ENCODE measurements at places on chromosomes 2 and 18.

- DNase-seq, result no peak
These were observed 7.6 kb upstream of the OTOS start for GRCh38 chr2:240147911-240148587.

DNA sequence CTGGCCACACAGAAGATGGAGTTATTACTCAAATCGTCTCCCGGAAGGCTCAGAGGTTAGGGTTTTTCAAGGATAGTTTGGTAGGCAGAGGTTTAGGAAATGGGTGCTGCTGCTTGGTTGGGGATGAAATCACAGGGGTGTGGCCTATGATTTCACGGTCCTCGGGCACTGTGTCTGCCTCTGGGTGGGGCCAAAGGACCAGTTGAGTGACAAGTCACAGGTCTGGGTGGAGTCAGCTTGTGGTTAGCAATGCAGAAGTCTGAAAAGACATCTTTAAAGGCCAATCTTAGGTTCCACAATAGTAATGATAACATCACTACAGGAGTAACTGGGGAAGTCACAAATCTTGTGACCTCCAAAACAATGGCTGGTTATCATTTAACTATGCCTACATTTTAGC is 387.8 kb downstream of the ZNF521 start:
- DNase-seq, result no peak

- DNase-seq, result no peak
These were observed 26.6 kb downstream of the LPIN2 start for GRCh38 chr18:2986150-2986865.

DNA sequence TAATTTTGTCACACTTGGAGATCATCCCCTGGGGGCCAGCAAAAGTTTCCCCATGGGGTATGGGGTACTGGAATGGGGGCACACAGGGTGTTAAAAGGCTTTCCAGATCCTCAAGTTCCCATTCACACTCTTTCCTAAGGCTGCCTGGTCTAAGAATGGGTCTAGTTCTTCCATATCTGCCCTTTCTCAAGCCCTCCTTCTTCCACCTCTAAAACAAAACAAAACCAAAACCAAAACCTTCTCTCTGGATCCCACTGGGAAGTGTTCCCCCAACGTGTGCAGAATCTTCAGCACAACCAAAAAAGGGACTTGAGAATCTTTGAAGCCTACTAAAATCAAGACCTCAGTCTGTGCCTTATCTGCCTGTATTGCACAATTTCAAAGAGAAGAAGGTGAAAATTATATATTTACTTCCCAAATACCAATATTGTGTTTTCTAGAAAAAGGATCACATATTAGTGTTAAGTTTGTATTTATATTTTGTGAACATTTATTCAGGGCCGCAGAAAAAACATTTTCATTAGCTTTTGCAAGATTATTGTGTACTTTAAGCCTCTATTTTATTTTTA is 207.2 kb upstream of the TCF4 start:
- no peak for DNase-seq

- no peak for DNase-seq
These were observed 52.5 kb downstream of the KCNE4 start for GRCh38 chr2:223104336-223105132.

DNA sequence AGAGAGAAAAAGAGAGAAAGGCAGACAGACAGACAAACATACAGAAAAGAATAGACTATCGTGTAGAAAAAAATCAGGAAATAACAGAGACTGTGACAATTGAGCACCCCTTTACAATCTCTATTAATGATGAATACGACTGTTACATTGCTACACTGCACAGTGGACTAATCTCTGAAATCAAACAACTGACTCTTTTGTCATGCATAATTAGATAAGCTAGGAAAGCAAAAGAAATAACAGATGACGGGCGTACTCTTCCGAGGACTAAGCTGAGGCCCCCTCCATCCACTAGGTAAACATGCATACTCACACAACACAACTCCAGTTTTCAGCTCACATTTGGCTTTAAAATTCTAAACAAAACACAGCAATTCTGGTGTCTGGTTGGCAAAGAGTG is 267.0 kb downstream of the NOL4 start:
- DNase-seq, result no peak

GRCh38 chr18:1103537-1103936 is 198.9 kb downstream of the ADCYAP1 start:
- no peak for DNase-seq

DNA sequence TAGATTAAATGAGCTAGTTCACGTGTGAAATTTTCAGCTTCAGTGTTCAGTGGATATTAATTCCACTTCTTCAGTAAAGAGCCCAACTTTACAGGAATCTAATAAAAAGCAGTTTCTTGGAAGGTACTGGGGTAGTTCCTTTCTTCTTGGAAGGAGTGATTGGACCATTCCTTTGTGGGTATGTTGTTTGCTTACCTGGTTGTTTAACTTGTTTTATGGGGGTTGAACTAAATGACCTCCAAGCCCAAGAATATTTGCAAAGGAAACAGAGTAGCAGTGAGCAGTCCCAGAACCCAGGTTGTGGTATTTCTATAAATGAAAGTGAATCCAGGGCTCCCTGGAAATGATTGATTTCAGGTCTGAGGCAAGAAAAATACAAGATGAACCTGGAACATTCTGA is 31.4 kb downstream of the KCNJ13 start:
- DNase-seq, result no peak

DNA sequence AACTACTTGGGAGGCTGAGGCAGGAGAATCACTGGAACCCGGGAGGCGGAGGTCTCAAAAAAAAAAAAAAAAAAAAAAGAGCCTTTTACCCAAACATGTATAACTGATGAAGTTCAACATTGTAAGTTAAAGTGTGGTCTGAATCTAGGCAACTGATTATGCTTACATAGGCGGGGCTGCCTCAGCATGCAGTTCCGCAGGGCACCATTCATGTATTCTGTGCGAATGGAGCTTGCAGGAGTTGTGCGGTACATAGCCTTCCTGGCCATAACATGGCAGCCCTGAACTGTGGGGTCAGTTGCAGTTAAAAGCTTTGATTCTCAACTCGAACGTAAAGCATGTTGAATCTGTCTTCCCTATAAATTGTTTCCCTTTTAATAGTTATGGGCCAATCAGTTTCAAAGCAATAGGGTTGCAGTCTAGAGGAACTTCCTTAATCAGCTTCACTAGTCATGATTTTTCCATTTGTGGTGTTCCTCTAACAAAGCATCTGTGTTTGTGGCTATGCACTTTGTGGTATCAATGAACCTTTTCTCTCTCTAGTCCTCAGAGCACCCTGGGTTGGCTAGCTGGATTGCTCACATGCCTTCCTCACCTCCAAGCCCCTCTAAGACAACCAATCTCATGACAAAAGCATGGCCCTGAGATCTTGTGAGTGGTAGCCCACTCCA is 30.6 kb upstream of the CEP68 start:
- DNase-seq, result no peak

GRCh38 chr18:3529077-3529476 is 79.1 kb downstream of the TGIF1 start:
- DNase-seq, result no peak

- no peak for DNase-seq
These were observed 923 bp downstream of the AMER3 start for GRCh38 chr2:130756053-130756873.

GRCh38 chr2:109128048-109128615 is 873 bp upstream of the SH3RF3 start:
- peak; percentile 33 for DNase-seq

GRCh38 chr2:187890690-187891089 is 336.5 kb upstream of the TFPI start:
- DNase-seq, result no peak

DNA sequence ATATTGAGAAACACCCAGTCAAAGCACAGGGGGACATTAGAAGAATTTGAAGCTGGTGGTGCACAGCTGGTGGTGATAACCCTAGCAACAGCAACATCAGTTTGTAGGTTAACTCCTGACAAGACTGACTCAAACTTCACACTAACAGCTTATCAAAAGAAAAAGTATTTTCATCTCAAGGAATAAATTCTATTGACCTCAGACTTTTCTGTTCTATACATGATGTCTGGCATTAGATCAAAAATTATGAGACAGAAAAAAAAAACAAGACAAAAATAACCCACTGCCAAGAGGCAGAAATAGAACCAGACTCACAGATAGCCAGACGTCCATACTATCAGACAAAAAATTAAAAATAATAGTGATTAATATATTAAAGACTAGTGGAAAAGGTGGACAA is 126.1 kb downstream of the COL6A3 start:
- no peak for DNase-seq

- no peak for DNase-seq
These were observed 115.3 kb upstream of the FZD5 start for GRCh38 chr2:207885010-207885409.

GRCh38 chr2:60565472-60565871 is 12.0 kb upstream of the BCL11A start:
- no peak for DNase-seq

DNA sequence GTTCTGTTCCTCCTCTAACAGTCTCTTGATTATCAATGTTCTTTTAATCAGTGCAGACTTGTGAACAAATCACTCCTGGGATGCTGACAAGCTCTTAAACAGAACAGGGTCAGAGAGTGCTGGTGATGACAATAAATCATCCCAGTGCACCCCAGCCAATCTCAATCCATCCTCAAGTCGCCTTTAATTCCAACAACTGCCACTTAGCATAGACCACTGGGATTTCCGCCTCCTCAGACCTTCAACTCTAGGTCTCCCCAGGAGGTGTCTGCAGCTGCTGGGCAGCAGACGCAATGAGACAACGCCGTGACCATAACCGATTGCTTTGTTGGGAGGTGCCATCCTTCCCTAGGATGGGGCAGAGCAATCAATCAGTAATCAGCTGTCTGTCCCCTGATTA is 184.2 kb upstream of the ACAA2 start:
- no peak for DNase-seq

- DNase-seq, result no peak
These were observed 5.1 kb upstream of the PAX8 start for GRCh38 chr2:113283704-113284284.

DNA sequence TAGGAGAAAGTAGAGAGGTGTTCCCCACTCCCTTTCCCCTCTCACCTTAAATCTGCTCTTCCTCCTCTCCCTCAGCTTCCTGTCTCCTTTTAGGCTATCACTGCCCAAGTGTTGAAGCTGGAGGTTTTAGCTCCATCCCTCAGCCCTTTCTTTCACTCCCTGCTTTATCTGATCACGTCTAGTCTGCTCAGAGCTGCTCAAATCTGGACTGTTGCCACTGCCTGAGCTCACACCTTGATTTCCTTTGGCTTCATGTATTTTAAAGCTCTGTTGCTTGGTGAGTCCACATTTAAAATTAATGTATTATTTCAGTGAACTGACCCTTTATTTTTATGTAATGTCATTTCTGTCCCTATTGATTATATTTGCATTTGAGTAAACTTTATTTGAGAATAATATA is 236.6 kb downstream of the PTGR3 start:
- DNase-seq, result no peak

DNA sequence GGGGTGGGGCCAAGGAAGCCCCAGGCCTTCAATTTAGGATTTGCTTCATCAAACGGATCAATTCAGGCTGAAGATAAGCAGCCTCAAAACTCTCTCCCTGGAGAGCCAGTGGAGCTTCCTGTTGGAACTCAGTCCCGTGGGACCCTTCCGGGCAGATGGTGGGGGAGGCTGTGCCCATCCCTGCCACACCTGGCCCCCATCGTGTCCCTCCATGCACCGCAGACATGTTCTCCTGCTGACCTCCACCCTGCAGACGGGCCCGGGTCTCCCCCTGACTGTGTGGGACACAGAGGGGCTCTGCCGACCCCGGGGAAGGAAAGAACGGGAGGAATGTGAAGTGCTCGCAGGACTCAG is 144.2 kb downstream of the TPO start:
- DNase-seq, result no peak

DNA sequence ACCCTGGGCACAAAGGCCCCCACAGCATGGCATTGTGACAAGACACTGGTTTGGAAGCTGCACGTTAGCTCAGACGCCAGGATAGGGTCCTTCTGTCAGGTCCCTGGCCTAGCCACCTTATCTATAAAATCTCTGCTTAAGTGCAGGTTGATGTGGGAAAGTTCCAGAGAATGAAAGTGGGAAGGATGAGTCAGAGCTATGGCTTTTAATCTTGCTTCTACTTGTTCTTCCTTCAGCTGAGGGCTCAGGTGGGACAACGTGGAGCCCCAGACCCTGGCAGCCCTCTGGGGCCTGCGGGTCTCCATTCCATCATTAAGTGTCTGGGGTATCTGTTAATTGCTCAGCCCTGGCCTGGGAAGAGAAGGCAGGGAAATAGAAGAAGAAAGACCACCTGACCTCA is 64.5 kb downstream of the CELF4 start:
- DNase-seq, result no peak

DNA sequence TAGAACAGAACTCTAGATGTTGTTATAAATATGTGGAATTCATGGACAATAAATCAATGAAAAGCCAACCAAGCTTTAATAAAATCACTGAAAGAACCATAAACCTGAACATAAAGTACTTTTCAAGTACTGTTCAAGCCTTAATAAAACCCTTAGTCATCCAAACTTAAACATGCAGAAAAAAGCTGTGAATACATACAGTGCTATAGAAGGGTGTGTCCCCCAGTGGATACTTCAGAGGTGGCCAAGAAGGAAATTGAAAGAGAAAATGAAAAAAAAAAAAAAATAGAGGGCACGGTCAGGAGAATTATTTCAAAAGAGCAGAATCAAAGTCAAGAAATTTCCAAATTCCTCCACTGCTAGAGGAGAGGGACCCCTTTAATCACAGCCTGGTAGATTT is 141.1 kb downstream of the SP100 start:
- DNase-seq, result no peak

GRCh38 chr18:79672490-79673276 is 6.9 kb upstream of the CTDP1 start:
- DNase-seq, result no peak

GRCh38 chr2:111058264-111058663 is 62.5 kb upstream of the BCL2L11 start:
- DNase-seq, result no peak

DNA sequence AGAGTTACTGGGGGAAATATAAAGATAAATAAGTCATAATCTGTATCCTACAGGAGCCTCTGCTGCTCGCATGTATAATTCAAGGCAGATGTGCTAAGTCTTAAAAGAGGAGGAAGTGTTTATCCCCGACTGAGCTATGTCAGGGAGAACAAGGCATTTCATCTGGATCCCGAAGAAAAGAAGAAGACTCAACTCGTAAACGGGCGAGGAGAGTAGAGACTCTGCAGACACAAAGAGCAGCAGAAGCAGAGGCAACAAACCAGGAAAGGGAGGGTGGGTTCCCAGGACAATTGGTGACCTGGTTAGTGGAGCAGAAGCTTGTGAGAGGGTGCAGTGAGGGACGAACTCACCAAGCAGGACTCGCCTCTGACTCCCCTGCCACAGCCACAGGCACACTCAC is 368.6 kb downstream of the EIPR1 start:
- no peak for DNase-seq
